GM13977 (cell line): ENCODE measurements at places on chromosomes 6 and 20.

GRCh38 chr20:57448764-57449354 lies 57.7 kb downstream of the RBM38 start:
- no peak for DNase-seq

DNA sequence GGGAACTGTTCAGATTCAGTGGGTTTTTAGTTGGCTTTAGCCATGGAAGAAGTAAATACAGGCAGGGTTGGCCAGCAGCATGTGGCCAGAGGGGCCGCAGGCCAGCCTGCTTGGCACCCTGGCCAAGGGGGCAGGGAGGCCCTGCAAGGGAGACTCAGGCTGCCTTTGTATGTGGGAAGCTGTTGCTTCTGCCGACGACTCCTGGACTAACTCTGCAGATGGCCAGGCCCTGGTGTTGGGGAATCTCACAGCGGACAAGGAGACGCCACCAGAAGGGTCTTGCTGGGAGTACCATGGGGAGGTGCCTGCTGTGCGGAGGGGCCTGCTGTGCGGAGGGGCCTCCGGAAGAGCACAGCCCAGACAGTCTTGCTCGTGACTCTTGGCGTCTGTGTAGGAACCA lies 25.2 kb downstream of the PYGB start:
- DNase-seq: no peak

- DNase-seq: no peak
Measured at GRCh38 chr6:161272635-161273273, 1.1 kb downstream of the AGPAT4 start.

DNA sequence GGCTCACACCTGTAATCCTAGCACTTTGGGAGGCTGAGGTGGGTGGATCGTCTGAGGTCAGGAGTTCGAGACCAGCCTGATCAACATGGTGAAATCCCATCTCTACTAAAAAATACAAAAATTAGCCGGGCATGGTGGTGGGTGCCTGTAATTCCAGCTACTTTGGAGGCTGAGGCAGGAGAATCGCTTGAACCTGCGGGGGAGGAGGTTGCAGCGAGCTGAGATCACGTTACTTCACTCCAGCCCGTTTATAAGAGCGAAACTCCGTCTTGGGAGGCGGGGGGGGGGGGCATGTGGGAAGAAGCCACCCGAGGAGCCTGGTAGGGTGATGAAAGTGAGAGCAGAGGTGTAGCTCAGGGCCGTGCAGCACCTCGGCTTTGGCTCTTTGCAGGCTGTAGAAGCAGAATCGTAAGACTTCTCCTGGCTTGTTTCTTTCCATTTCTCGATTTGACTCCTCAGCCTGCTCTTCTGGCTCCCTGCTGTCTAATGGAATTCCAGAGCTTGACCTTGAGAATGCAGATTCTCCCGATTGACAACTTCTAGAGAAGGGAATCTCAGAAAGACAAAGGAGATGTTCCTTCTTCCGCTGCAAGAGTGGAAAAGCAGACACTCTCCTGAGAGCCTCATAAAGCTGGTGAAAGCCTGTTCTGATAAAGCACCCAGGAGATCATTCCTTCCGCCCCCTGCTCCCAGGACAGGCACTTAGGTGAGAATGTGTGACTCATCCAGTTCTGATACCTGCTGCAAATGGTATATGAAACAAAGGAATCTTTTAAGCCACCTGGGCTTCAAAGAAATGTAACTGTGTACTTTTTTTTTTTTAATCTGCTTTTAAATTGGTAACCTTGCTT lies 26.0 kb upstream of the PPP1R16B start:
- no peak for DNase-seq

- no peak for DNase-seq
Measured at GRCh38 chr6:146297815-146298214, 245.8 kb upstream of the RAB32 start.
